ENCODE measurements at places on chromosomes 5 and 9.

DNA sequence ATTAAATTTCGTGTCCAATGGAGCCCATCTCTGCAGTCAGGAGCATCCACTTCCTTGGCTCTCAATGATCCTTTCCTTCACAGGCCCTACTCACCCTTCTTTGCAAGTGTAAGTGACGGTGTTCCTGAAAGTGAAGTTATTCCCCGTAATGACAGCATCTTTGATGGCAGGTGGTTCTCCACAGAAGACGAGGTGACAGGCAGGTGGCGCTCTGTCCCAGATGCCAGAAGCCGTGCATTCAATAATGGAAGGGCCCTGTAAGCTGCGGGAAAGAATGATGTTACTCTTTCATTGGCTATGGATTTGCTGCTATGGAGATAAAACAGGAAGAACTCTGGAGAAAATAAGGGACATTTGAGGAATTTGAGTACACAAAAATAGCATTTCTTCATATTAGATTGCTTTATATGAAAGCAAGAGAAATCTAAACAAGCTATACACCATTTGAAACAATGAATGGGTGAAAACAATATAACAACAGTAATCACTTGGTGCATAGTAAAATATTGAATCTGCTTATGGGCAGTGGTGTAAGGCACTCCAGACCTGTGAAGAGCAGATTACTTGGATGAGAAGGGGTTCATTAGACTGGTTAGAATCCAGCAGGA is 89.9 kb upstream of the TXNDC8 start:
- DNase-seq = peak; percentile 58

DNA sequence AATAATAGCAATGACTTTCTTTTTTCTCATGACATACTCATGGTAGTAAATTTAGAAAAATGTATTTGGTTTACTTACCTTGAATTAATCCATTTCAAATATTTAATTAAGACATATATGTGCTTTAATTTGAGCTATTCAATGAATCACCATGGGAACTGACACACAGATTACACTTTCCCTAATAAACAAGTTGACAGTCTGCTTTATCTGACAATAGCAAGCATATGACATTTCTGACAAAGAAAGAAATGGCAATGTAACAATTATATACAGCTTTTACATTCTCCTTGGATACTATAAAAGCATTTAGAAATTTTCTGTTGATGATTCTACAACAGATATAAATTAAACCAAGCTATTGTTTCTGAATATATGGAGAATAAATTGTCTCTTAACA is 382.5 kb downstream of the CYLC2 start:
- no peak for DNase-seq

GRCh38 chr5:6449465-6450158 is 953 bp downstream of the UBE2QL1 start:
- DNase-seq = no peak

DNA sequence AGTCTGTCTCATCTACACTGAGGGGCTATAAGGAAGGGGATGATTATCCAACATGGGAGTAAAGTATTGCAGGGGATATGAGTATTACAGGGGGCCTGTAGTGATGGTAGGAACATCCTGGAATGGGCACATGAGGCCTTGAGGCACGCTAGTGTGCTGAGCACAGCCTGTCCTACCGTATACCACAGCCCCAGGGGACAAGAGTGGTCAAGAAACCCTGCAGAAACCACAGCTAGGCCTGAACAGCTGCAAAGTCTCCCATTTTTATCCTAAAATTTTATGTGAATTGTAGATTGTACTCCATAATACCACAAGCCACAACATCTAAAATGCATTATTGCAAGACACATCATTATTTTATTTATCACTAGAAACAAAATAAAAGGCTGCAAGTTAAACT is 136.3 kb upstream of the ASTN2 start:
- DNase-seq = no peak

GRCh38 chr5:146903789-146904188 is 25.2 kb upstream of the PPP2R2B start:
- no peak for DNase-seq

GRCh38 chr5:148786456-148786855 is 40.0 kb upstream of the ADRB2 start:
- no peak for DNase-seq

DNA sequence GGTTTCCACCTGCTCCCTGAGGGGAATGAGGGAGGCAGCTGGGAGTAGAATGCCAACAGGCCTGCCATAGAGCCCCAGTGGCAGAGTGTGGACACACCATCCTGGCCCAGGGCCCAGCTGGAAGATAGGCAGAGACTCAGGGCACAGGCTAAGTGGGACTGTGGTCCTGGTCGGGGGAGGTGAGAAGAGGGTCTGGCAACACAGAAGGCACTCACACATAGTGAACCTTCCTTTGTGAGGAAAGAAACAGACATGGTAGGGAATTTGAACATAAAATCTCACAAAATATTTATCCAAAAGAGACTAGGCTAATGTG is 41.2 kb downstream of the WDR36 start:
- no peak for DNase-seq

GRCh38 chr5:169831331-169831730 is 149.0 kb downstream of the INSYN2B start:
- no peak for DNase-seq

DNA sequence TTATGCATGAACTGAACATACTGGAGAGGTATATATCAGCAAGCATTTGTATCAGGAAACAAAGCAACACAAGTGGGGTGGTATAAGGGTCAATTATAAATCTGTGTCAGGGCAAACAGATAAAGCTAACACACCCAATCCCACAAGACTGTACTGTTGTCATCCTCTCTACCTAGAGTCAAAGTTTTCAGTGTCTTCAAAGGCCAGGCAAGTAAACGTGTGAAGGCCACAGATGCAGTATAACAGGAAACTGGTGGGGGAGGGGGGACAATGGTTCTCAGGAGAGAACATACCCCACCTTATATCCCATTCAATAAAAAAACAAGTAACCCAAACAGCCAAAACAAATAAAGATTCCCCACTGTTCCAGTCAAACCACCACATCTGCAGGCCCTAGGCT is 22.1 kb downstream of the ELP1 start:
- no peak for DNase-seq

- no peak for DNase-seq
Observed at GRCh38 chr5:81980598-81981260, 8.9 kb downstream of the ATG10 start.

Data from WERI-Rb-1 (cell line).